ENCODE measurements at places on chromosomes 2 and 18.

GRCh38 chr18:46174342-46175041, 70.3 kb downstream of the HAUS1 start:
- peak; percentile 17 for DNase-seq

DNA sequence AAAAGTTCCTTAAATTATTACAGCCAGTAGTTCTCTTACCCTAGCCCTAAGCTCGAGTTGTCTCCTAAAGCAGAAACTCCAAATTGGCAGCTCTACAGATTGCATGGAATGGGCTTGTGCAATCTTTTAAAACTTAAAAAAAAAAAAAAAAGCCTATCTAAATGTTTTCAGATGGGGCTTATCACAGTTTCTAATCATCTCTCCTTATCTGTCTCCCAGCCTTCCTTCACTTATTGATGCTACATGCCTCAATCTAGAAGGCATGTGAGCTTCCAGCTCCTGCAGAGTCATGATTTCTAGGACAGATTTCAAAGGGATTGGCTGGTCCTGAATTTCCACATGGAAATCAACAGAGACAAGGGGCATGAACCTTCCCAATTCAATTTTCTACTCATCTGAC, 33.1 kb upstream of the PELI1 start:
- peak; percentile 47 for DNase-seq

- DNase-seq, result no peak
Measured at GRCh38 chr2:72822794-72823193, 3.0 kb downstream of the EXOC6B start.

- peak; percentile 77 for DNase-seq
Measured at GRCh38 chr2:121075006-121075551, 209.9 kb downstream of the TFCP2L1 start.

- no peak for DNase-seq
Measured at GRCh38 chr2:154495455-154495868, 203.0 kb upstream of the KCNJ3 start.

- DNase-seq, result no peak
Measured at GRCh38 chr2:28321426-28321825, 71.2 kb upstream of the FOSL2 start.

DNA sequence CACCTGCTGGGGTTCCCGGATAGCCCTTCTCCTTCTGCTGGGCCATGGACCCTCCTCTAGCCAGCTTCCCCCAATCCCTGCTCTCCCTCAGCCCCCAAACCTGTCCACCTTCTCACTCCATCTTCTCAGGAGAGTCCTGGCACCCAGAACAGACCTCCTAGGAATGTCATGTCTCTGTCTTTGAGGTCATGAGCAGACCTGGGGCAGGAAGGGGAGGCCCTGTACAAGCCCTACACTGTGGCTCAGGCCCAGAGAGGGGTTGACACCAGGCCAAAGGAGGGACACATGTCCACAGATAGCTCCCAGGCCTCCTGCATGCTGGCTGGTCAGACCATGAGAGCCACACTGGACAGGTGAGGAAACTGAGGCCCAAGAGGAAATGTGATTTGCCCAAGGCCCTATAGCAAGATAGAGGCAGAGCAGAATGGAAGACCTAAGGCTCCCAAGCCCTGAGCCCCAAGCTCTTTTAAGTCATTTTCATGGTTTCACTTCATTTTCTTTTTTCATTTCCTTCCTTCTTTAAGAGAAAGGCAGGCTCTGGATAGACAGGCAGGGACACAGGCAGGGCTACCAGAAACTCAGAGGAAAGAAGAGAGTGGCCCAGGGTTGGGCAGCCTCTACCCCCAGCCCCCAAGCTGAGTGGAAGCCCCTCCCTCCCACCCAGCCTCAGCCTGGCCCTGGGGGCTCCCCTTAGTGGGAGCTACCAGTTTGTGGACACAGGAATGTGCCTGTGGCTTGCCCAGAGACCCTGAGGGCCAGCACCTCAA, 159.7 kb downstream of the SMAD7 start:
- no peak for DNase-seq

DNA sequence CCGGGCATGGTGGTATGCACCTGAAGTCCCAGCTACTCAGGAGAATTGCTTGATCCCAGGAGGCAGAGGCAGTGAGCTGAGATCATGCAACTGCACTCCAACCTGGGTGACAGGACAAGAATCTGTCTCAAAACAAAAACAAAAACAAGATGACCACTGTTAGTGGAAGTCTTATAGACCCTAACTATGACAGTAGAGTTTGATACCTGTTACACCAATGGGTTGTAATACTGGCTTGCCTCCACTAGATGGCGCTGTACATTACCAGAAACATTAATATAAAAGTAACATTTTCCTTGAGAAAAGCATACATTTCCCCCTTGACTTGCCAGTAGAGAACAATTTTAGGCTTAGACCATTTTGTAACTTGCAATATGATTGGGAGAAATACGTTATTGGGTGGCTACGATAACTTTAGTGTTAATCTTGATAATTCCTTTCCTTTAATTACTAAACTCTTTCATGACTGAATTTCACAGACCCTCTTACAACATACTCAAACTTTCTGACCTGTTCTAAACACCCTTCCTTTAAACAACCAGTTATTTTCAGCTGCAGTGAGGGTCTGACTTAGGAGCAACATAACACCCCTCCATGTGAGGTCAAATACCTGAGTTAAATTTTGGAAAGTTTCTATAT, 19.5 kb downstream of the SLC25A52 start:
- peak; percentile 42 for DNase-seq

- DNase-seq, result no peak
Measured at GRCh38 chr2:2266699-2267449, 64.2 kb downstream of the MYT1L start.

GRCh38 chr18:59067873-59068272, 71.8 kb upstream of the SEC11C start:
- no peak for DNase-seq
